ENCODE measurements at places on chromosomes 3 and 15. TPM values are rescaled to one million over a fixed set of nuclear protein-coding genes. Genes with fewer than 3 reads are reported as not detected.

PP2D1 gene
- not detected for total RNA-seq

IGSF11 gene
- total RNA-seq = 0.60 TPM

ITGB5 gene
- 1.4 TPM for total RNA-seq

C2CD4A gene
- total RNA-seq = not detected

CHCHD4 gene
- total RNA-seq = 9.6 TPM

FSD2 gene
- not detected for total RNA-seq

GASK1A gene
- total RNA-seq = 0.14 TPM

KLHL6 gene
- 58.9 TPM for total RNA-seq

FAM81A gene
- 0.14 TPM for total RNA-seq

GRCh38 chr3:101065962-101066361 lies 72.7 kb upstream of the ABI3BP start:
- no peaks in the 10 kb centered on the region for H3K36me3 ChIP-seq
- no peak overlapping the region for H3K27ac ChIP-seq
- peaks cover 20% of the 10 kb centered on the region for H3K27me3 ChIP-seq
- no peak overlapping the region for H3K4me3 ChIP-seq
- H3K4me1 ChIP-seq = no peaks in the 10 kb centered on the region
- no peak for DNase-seq

GRCh38 chr15:98873441-98874218 lies 134.0 kb downstream of the PGPEP1L start:
- peaks cover 55% of the 10 kb centered on the region for H3K4me1 ChIP-seq
- peak overlapping the region; percentile 41 for H3K4me3 ChIP-seq
- H3K27me3 ChIP-seq = no peaks in the 10 kb centered on the region
- no peak for DNase-seq

GRCh38 chr3:60025096-60026050 lies 975.5 kb upstream of the CFAP20DC start:
- H3K36me3 ChIP-seq = no peaks in the 10 kb centered on the region
- no peak overlapping the region for H3K4me3 ChIP-seq
- DNase-seq = no peak
- H3K27me3 ChIP-seq = no peaks in the 10 kb centered on the region
- H3K4me1 ChIP-seq = peaks cover 40% of the 10 kb centered on the region

- H3K27ac ChIP-seq = no peak overlapping the region
- no peaks in the 10 kb centered on the region for H3K36me3 ChIP-seq
- H3K27me3 ChIP-seq = peaks cover 14% of the 10 kb centered on the region
- H3K4me1 ChIP-seq = no peaks in the 10 kb centered on the region
- H3K4me3 ChIP-seq = no peak overlapping the region
Measured at GRCh38 chr15:92664178-92664900, 8.8 kb upstream of the FAM174B start.

DNA sequence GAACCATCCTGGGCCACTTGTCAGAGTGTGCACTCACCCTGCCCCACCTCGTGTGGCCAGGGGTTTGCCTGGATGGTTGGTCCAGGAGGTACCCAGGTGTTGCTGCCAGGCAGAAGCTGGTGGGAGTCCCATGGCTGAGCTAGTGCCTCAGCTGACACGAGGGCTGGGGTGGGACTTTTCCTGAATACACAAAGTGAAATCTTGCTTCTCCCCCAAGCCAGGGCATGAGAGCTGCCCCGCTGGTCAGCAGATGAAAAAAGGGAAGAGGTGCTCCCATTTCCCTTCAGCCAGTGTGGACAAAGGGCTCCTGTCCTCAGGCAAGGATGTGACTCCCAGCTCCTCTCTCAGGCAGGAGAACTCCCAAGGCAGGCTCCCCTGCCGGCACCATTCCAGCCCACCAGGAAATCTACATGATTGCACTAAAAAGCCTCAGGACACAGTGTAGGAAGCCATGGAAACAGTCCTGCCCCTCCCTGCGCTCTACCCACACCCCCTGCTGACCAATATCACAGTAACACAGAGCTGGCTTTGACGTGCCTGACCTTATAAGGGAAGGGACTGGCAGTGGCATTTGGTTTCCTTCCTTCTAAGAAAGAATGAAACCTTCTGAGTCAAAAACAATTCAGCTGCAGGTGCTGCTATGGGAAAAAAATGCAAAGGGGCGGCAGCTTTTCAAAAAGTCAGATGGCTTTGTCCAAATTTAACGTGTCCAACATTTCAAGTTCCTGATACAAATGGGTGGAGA lies 33.9 kb downstream of the MYO5C start:
- peak overlapping the region; percentile 64 for H3K4me3 ChIP-seq
- DNase-seq = peak; percentile 27
- peak overlapping the region; percentile 77 for H3K27ac ChIP-seq
- no peaks in the 10 kb centered on the region for H3K36me3 ChIP-seq
- peaks cover 27% of the 10 kb centered on the region for H3K4me1 ChIP-seq
- no peaks in the 10 kb centered on the region for H3K27me3 ChIP-seq

GRCh38 chr3:61601831-61602230 lies 40.5 kb downstream of the PTPRG start:
- no peak overlapping the region for H3K27ac ChIP-seq
- H3K36me3 ChIP-seq = no peaks in the 10 kb centered on the region
- no peak overlapping the region for H3K4me3 ChIP-seq
- no peaks in the 10 kb centered on the region for H3K4me1 ChIP-seq

GRCh38 chr3:10780922-10781321 lies 35.1 kb upstream of the SLC6A11 start:
- H3K36me3 ChIP-seq = no peaks in the 10 kb centered on the region
- DNase-seq = no peak
- H3K27ac ChIP-seq = no peak overlapping the region
- H3K4me3 ChIP-seq = no peak overlapping the region
- peaks cover 40% of the 10 kb centered on the region for H3K27me3 ChIP-seq
- H3K4me1 ChIP-seq = no peaks in the 10 kb centered on the region

GRCh38 chr3:38114875-38115644 lies 21.9 kb downstream of the ACAA1 start:
- no peak for DNase-seq
- no peaks in the 10 kb centered on the region for H3K27me3 ChIP-seq
- no peak overlapping the region for H3K27ac ChIP-seq

- peaks cover 9% of the 10 kb centered on the region for H3K27me3 ChIP-seq
- no peak overlapping the region for H3K27ac ChIP-seq
- H3K4me3 ChIP-seq = no peak overlapping the region
- peaks cover 24% of the 10 kb centered on the region for H3K4me1 ChIP-seq
Measured at GRCh38 chr3:107425033-107425432, 47.8 kb downstream of the CCDC54 start.

GRCh38 chr3:45034612-45035252 lies 8.6 kb downstream of the CLEC3B start:
- peaks cover 18% of the 10 kb centered on the region for H3K4me1 ChIP-seq
- H3K27ac ChIP-seq = no peak overlapping the region
- no peak for DNase-seq
- H3K4me3 ChIP-seq = peak overlapping the region; percentile 79
- no peaks in the 10 kb centered on the region for H3K36me3 ChIP-seq

GRCh38 chr3:62529230-62529629 lies 155.9 kb upstream of the FEZF2 start:
- no peak for DNase-seq
- no peaks in the 10 kb centered on the region for H3K36me3 ChIP-seq
- no peak overlapping the region for H3K27ac ChIP-seq
- H3K27me3 ChIP-seq = peaks cover 13% of the 10 kb centered on the region

DNA sequence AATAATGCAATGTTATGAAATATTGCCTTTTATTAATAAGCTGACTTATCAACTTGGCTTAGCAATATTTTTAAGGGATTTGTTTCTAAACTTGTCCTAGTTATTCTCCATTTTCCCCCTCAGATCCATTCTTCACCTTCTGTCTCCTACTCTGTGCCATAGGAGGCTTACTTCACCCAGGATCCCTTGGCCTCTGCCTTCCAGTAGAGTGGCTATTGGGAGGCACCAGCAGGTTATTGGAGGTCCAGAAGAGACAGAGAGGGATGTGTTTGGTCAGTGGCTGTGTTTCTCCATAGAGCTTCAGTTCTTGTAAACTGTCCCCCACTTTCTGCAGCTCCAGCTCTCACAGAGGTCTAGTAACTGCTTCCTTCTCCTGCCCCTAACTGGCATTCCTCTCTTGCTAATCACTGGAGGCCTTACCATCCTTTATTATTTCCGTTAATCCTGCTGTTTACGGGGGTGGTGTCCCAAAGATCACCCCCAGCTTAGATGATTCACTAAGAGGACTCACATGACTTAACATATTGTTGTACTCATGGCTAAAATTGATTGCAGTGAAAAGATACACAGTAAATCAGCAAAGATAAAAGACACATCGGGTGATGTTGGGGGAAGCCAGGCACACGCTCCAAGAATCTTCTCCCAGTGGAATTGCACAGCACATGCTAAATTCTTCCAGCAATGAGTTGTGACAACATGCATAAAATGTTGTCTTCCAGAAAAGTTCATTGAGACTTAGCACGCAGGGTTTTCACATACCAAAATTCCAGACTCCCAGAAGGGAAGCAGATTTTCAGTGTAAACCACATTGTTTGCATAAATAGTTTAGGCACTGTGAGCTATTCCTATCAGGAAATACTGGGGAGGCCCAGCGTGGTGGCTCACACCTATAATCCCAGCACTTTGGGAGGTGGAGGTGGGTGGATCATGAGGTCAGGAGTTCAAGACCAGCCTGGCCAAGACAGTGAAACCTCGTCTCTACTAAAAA lies 67.5 kb downstream of the RPL22L1 start:
- no peak overlapping the region for H3K27ac ChIP-seq
- H3K36me3 ChIP-seq = no peaks in the 10 kb centered on the region
- H3K4me3 ChIP-seq = no peak overlapping the region
- no peak for DNase-seq
- no peaks in the 10 kb centered on the region for H3K4me1 ChIP-seq

DNA sequence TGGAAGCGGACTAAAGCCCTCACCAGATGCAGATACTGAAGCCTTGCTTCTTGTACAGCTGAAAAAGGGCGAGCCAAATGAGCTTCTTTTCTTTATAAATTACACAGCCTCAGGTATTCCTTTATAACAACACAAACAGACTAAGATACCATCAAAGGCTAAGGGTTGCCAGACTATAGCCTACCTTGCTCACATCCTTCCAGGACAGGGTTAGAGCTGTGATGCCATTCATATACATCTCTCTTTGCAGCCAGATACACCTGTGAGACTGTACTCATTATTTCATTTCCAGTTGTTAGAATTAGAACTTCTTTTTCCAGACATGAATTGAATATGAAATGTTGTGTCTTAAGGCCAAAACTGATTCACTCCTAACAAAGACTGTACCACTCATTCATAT lies 262.8 kb upstream of the NR2F2 start:
- H3K36me3 ChIP-seq = no peaks in the 10 kb centered on the region
- no peaks in the 10 kb centered on the region for H3K4me1 ChIP-seq
- no peak overlapping the region for H3K4me3 ChIP-seq
- H3K27me3 ChIP-seq = peaks cover 1% of the 10 kb centered on the region

DNA sequence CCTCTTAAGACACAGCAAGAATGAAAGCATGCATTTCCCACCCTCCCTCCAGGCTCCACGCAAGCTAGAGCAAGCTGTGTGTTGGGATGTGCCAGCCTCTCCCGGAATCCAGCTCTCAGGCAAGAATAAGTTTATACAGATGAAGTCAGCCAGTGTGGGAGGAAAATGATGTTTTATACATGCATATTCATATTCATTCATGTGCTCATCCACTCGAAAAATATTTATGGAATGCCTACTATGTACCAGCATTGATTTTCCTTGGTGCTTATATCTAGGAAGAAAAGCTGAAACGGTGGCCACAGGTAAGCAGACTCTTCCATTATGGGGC lies 62.7 kb downstream of the KLHL6 start:
- H3K4me3 ChIP-seq = no peak overlapping the region
- H3K4me1 ChIP-seq = peaks cover 2% of the 10 kb centered on the region
- DNase-seq = no peak
- H3K27ac ChIP-seq = no peak overlapping the region
- no peaks in the 10 kb centered on the region for H3K27me3 ChIP-seq
- peaks cover 35% of the 10 kb centered on the region for H3K36me3 ChIP-seq

DNA sequence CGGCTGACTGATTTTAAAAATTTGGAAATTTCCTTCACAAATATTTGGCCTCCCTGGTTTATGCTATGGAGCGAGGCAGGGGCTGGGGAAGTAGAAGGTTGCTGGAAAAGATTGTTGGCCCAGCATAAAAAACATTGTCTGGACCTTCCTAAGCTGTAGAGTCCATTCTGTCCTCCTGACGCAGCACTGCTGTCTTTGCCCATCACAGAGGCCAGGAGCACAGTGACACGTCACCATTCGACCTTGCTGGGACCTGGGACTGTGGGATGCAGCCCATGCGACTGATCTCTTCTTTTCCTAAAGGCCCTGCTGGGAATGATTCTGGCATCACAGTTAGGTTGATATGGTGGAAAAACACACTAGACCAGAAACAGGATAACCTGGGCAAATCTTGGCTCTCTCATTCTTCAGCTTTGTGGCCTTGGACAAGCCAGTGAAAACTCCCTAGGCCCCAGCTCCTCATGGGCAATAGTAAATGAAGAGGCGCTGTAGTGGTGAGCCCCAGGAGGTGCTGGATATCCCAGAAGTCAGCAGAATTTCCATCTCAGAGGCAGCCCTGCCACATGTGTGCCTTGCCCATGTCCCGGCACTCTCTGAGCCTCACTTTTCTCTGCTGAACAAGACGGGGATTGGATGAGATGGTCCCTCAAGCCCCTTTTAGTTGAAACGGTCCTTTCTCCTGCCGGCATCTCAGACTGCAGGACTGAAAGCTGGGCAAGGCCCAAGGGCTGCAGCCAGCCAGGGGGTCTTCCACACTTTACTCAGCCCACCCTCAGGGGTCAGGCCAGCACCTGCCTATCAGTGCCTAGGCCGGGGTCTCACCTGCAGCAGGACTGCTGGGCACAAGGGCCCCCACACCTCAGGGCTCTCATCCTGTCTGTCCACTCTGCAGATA lies 69.6 kb downstream of the SENP2 start:
- H3K36me3 ChIP-seq = no peaks in the 10 kb centered on the region
- H3K4me1 ChIP-seq = peaks cover 3% of the 10 kb centered on the region
- no peaks in the 10 kb centered on the region for H3K27me3 ChIP-seq
- DNase-seq = no peak

DNA sequence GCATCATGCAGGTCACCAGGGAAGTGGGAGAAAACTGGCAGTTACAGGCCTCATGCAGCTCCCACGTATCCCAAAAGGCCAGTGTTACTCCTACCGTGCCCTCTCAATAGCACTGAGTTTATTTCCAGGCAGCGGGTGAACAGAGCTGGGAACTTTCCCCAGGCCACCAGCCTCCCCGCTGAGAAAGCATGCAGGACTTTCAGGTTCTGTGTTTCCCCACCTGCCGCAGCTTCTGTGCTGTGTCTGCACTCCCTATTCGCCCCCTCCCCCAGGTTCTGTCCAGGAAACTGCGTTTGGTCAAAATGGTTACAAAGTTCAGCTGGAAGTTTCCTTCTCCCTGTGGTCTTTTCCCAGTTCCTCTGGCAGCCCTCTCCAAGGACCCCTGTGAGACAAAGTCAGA lies 21.4 kb downstream of the NEK11 start:
- H3K4me1 ChIP-seq = peaks cover 10% of the 10 kb centered on the region
- DNase-seq = no peak
- peaks cover 2% of the 10 kb centered on the region for H3K36me3 ChIP-seq
- no peak overlapping the region for H3K4me3 ChIP-seq

- DNase-seq = no peak
- H3K27ac ChIP-seq = no peak overlapping the region
- H3K4me3 ChIP-seq = no peak overlapping the region
- H3K27me3 ChIP-seq = peaks cover 38% of the 10 kb centered on the region
- H3K36me3 ChIP-seq = no peaks in the 10 kb centered on the region
- peaks cover 17% of the 10 kb centered on the region for H3K4me1 ChIP-seq
Measured at GRCh38 chr3:184615396-184615795, 53.8 kb downstream of the EPHB3 start.

GRCh38 chr15:72562386-72562785 lies 88.3 kb downstream of the ARIH1 start:
- H3K4me1 ChIP-seq = peaks cover 9% of the 10 kb centered on the region
- no peak overlapping the region for H3K27ac ChIP-seq
- no peaks in the 10 kb centered on the region for H3K36me3 ChIP-seq
- DNase-seq = no peak
- no peak overlapping the region for H3K4me3 ChIP-seq
- H3K27me3 ChIP-seq = no peaks in the 10 kb centered on the region

Data from naive thymus-derived CD8-positive, alpha-beta T cell (primary cell).